ENCODE measurements at places on chromosomes 3 and 15.

- no peak for DNase-seq
Measured at GRCh38 chr3:62378921-62379320, 5.6 kb upstream of the FEZF2 start.

DNA sequence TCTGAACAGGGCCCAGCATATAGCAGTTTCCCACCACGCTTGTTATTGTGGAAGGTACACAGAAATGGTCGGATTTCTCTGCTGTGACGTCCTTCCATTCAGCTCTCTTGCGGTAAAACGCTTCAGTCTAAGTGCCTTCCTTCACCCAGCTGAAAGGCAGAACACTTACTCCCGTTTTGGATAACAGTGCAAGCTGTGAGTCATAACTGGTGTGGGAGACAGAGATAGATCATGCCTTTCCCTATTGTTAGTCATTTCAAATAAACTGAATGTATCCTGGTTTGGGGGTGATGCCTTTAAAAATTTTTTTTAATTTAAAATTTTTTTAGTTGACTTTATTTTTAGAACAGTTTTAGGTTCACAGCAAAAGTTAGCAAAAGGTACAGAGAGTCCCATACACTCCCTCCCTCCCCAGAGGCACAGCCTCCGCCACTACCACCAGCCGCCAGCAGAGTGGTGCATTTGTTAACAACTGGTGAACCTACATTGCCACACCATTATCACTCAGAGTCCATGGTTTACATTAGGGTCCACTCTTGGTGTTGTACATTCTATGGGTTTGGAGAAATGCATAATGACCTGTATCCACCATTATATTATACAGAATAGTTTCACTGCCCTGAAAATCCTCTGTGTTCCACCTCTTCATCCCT lies 94.9 kb upstream of the NSMCE3 start:
- DNase-seq = peak; percentile 32

DNA sequence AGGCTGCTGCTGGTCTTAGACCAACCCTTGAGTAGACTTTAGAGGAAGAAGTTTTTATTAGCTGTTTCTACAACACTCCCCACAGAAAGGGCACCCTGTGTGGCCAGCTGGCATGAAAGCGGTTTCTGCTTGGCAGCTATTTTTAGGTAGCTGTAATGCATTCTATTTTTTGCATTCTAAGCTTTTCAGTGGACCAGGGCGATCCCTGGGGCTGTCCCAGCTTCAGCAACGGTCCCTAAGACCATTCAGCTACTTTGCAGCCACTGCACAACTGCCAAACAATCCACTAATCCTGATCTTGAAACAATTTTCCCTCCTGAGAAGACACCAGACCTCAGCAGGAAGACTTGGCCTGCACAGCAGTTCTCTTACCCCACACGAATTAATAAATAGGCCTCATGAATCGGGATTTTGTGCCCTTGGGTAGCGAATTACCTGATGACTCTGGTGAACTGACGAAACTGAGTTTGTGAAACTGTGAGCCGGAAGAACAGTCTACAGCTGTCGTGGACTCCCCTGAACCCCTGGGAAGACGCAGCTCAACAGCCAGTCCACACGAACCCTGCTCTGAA lies 14.6 kb upstream of the TFRC start:
- no peak for DNase-seq

DNA sequence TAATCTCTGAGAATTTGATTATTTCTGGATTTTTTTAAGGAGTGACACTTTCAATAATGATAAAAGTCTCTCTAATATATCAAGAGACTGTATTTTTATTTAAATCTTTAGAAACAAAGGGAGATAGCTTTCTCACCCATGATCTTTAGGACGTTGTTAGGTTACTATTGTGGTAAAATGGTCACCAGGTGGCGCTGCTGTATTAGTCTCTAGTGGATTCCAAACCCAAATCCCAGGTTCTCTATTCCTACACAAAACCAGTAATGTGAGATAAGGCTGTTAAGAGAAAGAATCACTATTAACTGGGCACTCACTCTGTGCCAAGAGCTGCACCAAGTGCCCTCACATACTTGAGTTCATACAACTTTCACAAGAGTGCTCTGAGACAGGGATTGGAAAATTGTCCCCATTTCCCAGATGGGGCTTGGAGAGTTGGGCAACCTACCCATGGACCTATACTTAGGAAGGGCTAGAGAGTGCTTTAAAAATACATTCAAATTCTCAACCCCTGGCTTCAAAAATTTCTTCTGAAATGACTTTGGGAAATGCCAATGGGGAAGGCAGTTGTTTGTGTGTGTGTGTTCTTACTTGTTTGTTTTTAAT lies 593.4 kb upstream of the TGFBR2 start:
- DNase-seq = peak; percentile 42

- DNase-seq = peak; percentile 55
Measured at GRCh38 chr3:129654131-129654530, 47.7 kb upstream of the PLXND1 start.

Measured in AG09309 (cell line).